ENCODE measurements at places on chromosomes 7 and 10.

DNA sequence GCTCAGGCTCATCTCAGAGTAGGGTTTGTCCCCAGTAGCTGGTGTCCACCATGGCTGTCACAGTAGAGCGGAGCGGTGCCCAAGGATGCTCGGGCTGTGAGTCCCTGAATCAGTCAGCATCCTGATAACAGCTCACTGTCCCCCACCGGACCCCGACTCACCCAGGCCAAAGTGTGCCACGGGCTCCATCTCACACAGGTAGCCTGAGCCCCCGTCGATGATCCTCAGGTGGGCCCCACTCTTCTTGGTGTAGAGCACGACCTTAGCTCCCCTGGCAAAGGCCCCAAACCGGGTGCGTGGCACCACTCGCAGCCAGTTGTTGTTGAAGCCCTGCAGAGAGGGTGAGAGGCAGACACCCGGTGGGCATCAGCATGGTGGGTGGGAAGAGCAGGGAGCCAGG lies 45.4 kb downstream of the GOLGA7B start:
- no peak for DNase-seq

DNA sequence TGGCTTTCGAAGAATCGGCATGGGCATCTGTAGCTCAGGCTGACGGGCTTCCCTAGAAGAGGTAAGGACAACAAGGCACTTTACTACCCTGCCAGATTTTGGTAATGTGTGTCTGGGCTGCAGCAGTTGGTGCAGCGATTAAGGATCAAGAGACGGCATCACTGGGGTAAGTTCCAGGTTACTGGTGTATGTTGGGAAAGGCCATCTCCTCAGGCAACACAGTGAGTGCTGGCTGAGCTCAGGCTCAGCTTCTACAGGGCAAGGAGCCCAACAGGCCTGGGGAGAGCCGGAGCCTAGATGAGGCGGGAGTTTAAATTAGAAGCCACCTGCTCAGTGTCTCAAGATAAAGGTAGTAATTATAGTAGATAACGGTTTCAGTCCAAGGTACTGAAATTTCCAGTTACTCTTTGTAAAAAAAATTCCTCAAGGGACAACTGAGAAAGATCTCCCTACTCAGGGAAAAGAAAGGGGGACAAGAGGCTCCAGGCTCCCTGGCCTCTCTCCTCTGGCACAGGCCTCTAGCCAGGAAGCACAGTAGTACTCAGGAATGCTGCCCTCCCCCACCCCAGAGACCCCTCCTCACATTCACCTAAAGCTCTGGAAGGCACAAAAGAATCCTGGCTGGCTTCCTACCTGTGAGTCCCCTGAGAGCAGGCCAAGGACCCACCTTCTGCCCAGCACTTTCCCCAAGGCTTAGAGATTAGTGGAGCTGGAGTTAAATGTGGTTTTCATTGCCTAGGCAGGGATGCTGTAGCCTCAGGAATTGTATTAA lies 3.9 kb downstream of the CXCL12 start:
- no peak for DNase-seq

DNA sequence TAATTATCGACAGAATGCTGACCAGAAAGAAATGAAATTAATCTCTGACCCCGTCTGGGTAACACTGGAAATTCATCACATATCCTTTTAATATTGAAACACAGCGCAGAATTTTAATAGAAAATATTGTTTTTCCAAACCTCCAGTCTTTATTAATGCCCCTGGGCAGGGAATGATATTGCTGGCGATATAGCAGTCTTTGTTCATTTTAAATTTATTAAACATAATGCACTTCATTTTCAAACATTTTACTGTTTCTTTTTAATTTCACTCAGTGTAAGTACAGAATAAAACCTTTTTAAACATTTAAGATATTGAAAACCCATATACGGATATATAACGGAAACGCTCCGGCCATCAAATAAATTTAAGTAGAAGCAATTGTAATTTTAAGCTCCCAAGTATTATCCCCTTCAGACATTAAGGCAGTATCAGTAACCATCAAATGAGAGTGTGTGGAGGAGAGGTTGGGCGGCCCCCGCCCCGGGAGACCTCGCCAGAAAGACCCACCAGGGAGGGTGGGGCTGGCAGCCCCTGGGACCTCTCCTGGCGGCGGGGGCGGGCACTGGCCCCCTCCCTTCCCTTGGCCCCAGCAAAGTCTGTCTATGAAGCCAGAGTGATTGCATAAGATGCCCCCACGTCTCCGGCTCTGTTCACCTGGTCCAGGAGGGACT lies 10.8 kb downstream of the UNCX start:
- DNase-seq, result no peak

GRCh38 chr7:124956160-124956559 lies 26.5 kb upstream of the POT1 start:
- no peak for DNase-seq

GRCh38 chr7:37782166-37782565 lies 66.2 kb upstream of the NME8 start:
- no peak for DNase-seq

DNA sequence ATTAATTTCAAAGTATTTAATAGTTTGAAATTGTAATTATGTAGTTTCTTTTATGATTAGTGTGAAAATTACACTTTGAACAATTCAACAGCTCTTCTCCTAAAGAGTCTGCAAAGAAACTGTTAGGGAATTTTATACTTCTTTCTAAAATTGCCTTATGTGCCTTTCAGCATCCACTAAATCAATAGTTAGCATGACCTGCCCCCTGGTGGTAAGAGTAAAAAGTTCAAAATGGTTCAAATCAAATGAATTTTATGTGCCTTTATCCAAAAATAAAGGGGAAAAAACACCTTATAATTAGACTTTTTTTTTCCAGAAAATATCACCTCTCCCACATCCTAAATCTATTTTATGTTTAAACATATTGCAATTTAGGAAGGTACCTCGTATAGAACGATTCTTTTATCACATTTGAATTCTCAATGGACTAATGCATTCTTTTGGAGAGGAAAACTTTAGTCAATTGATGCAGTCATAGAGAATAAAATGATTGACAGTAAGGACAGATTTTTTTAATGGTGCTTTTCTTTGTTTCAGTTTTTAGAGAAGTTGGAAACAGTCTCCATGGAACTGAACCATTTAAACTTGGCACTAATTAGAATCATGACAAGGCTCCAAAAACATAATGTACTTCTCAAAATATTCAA lies 163.7 kb downstream of the SEMA3D start:
- DNase-seq, result no peak

DNA sequence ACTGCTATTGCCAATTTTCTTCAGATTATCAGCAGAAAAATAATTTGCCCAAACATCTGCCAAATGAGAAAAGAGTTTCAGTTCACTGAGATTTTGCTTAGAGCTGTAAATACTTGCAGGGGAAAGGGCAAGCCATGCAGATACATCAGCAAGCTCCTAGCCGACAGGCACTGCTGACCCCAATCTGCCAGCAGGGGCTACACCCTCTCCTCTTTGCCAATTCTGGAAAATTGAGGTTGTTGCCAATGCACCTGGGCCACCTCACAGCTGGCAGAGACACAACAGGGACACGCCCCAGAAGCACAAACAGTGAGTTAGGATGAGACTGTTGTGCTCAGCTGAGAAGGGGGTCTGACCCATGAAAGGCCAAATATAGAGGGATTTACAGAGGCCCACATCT lies 129.5 kb upstream of the MYO3A start:
- no peak for DNase-seq

- DNase-seq, result no peak
These were observed 60.8 kb upstream of the PPIF start for GRCh38 chr10:79286318-79286951.

GRCh38 chr7:30656006-30656957 lies 26.0 kb downstream of the CRHR2 start:
- no peak for DNase-seq

Data from left renal pelvis (tissue), 4 donors.